Activated CD4-positive, alpha-beta T cell treated with anti-CD3 and anti-CD28 coated beads, Interleukin-2, Interleukin-6, amounts not matched to agents 100 ng/mL and 50 ng/mL, durations not matched to agents 16 hours and 8 hours (primary cell): ENCODE measurements at places on chromosomes 2 and 18.

DNA sequence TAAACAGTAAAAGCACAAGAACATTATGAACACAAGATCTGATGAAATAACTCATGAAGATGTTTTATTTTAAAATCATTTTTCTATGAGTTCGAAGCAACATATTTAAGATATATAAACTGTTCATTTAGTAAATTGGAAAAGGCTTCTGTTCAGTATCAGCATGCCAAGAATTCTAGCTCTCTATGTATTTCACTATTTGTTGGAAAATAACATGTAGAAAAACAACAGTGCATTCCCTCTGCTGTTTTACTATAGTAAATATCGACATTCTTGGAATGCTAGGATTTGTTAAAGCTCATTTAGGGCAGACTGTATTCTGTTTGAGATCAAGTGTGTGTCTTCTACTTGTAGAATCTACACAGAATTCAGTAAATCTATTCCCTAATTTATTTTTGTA, 750.2 kb downstream of the CCDC85A start:
- DNase-seq: no peak

DNA sequence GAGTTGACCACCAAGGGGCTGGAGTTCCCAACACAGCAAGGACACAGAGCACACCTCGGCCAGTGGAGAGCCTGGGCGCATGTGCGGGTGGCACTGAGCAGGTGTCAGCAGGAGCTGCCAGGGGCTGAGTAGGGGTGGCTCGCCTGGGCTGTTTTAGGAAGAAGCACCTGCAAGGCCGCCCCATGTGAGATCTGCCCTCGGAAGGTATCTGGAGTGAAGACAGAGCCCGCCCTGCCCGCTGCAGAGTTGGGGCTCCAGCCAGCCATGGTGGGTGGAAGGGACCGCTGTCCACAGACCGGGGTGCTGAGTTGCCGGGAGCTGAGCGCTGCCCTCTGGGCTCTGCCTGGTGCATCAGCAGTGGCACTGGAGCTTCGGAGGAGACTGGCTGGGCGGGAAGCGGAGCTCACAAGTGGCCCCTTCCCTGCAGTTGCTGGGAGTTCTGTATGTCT, 35.2 kb downstream of the MTERF4 start:
- no peak for DNase-seq

DNA sequence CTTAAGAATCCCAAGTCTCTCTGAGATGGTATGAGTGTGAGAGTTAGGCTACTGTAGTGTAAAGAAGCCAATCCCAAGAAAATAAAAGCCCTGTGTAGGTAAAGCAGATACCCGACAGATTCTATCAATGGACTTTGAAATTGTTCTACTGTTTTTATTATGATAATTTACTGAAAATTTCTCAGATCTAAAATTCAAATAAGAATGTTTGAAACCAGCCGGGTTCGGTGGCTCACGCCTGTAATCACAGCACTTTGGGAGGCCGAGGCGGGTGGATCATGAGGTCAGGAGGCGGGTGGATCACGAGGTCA, 208.3 kb upstream of the SPRED2 start:
- no peak for DNase-seq

- DNase-seq: no peak
Measured at GRCh38 chr2:204089574-204089973, 153.0 kb downstream of the ICOS start.

- no peak for DNase-seq
Measured at GRCh38 chr2:65939687-65940086, 495.2 kb upstream of the MEIS1 start.

DNA sequence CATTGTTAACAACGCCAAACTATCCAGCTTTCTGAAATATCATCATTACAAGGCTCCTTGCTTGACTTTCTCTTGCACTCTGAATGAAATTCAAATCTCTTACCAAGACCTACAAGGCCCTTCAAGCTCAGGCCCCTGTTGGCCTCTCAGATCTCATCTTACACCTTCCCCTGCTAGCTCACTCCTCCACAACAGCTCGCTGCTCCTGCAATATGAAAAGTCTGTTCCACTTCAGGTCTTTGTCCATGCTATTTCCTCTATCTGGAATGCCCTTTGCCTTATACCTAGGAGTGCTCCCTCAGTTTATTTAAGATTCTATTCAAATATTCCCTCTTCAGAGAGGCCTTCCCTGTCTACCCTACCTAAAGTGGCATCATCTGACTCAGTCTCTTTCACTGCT, 91.7 kb downstream of the SESTD1 start:
- no peak for DNase-seq

GRCh38 chr2:23824777-23825212, 102.1 kb downstream of the ATAD2B start:
- DNase-seq: peak; percentile 66
